Muscle of leg (tissue), 16 donors: ENCODE measurements at places on chromosomes 4 and X. TPM values are rescaled to one million over a fixed set of nuclear protein-coding genes. Genes with fewer than 3 reads are reported as not detected.
A peak's percentile ranks its signal among the peaks of the same experiment; 100 is the strongest.

GRCh38 chrX:78624962-78625909 lies 33.9 kb downstream of the RTL3 start:
- peak; percentile 95 for DNase-seq

DNA sequence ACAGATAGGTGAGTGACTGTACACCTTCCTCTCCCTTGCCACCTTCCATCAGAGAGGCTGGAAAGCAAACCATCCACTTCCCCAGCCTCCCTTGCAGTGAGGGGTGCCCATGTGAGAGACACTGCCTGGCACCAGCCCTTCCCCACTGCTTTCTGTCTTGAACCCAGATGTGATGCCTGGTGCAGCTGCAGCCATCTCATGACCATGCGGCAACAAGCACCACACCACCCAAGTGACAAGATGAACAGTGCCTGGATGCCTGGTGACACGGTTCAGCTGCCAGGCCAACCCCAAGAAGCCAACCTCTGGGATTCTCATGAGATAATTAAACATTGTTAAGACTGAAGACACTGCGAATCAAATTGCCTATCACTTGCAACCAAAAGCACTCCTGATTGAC lies 31.4 kb downstream of the OTOP1 start:
- DNase-seq = no peak

- DNase-seq = no peak
Observed at GRCh38 chr4:8745005-8745790, 126.4 kb downstream of the HMX1 start.

DNA sequence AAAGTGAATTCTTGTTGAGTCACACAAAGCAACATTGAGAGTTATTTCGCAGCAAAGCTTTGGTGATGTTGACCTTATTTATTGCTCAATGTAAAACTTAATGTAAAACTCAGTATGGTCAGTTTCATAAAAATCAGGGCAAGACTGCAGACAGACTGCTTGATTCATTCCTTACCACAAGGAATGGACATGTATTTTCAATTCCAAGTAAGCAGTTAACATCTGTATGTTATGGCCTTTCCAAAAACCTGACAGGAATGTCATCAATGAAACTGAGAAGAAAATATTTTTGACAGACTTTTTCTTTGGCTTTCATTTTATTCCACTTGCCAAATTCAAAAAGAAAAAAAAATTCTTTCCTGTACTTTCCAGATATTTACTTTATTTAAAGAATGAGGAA lies 488.3 kb downstream of the ANKRD50 start:
- peak; percentile 86 for DNase-seq

DNA sequence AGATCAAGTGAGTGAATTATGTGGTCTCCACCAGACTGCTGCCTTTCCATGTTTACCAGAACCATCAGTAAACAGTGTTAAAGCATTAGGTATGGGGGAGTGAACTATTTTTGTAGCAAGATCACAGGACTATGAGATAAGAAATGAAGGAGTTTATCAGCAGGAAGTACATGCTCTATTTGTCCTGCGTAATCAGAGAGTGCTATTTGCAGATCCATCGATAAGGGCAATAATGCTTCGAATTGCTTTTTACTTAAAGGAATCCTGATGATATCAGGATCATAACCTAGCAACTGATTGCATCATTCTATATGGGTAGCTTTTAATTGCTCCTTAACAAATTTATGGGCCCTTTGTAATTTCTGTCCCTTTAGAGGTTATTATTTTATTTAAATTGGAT lies 57.1 kb downstream of the RBM46 start:
- no peak for DNase-seq

The MAPK10 gene
- 1.9 TPM for total RNA-seq

The PDGFRA gene
- total RNA-seq = 100 TPM

The SUPT20HL2 gene
- total RNA-seq = 0.09 TPM

The SLC38A5 gene
- total RNA-seq = 4.2 TPM
